ENCODE measurements at places on chromosomes 2 and 18.

GRCh38 chr18:8791171-8791651 is 85.9 kb downstream of the MTCL1 start:
- no peak for DNase-seq

DNA sequence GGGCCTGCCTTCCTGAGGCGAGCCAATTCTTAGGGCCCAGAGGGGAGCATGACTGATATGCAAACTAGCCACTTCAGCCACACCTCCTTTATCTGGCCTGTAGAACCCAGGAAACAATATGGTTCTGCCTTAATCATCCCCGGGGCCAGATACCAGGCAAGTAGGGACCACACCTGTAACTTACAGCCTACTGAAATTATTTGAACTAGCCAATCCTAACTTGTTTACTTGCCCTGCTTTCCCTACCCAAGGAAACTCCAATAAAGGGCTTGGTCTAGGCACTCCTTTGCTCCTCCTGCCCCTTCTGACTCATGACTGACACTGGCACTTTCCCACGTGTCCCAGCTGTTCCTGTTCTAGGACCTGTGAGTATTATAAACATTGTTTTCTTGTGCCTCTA is 57.6 kb downstream of the MYOM1 start:
- no peak for DNase-seq

GRCh38 chr2:30777661-30778505 is 29.4 kb downstream of the CAPN13 start:
- no peak for DNase-seq

DNA sequence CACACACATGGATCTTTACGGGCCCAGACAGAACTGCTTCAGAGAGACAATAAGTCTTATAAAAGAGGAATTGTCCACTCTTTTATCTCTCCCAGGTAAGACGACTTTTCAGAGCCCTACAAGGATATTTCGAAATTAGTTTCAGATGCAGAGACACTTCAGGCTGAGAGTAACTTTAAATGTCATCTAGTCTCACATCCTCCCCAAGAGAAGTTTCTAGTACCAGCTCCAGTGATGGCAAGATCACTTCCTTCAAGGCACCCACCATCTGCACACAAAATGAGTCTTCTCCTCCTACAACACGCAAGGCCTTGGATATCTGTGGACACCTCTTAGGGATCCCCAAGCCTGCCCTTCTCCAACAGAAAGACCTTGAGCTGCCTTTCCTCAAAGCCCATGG is 39.0 kb upstream of the KLHL29 start:
- DNase-seq = no peak

DNA sequence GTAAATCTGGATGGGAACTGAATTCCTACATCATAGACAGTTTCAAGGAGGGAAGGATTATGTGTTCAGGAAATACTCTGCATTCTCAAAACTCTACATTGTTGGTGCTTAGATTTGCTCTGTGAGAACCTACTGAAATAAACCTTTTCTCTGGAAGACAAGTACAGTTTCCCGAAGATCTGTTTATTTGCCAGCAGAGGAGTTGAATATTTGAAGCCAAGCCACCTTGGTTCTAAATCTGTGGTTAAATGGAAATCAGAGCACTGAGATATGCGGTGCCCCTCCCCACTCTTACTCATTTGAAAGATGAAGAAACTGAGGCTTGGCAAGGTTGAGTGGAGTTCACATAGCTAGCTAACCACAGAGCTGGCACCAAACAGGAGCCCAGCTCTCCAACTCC is 146.3 kb upstream of the CTAGE1 start:
- no peak for DNase-seq

- DNase-seq = peak; percentile 21
Measured at GRCh38 chr18:58263055-58263957, 219.3 kb downstream of the NEDD4L start.

GRCh38 chr2:189393440-189394111 is 47.7 kb upstream of the WDR75 start:
- DNase-seq = peak; percentile 89

DNA sequence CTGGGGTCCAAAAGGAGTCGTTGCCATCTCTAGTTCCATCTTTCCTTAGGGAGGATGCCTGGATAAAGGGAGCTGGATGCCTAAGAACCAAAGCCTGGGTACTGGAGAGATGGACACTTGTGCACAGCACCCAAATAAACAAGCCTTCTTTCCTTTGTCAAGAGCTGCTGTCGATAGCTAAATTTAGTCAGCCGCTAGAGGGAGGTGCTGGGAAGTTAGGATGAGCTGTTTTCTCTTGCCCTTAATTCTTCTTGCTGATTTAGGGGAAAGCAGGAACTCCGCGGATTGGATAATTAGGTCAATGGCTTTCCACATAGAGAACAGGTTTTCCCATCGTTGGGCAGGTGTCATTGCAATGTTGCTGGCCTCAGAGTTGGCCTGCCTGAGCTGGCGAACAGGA is 30.9 kb upstream of the SERPINB12 start:
- peak; percentile 33 for DNase-seq

DNA sequence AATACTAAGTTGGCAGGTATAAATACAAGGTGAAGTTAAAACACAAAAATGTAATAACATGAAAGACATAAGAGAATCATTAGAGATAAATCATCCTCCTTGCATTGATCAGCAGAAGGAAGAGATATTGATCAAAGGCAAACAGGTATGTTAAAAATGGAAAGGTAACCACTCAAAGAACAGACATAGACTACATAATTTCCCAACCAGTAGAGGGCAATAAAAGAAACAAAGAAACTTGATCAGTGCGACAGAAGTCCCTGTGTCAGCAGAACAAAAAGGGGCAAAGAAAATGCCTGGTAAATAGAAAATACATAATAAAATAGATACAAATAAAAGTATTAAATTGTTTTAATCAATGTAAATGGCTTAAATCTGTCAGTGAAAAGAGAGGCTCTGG is 53.6 kb downstream of the FAM228A start:
- peak; percentile 67 for DNase-seq

DNA sequence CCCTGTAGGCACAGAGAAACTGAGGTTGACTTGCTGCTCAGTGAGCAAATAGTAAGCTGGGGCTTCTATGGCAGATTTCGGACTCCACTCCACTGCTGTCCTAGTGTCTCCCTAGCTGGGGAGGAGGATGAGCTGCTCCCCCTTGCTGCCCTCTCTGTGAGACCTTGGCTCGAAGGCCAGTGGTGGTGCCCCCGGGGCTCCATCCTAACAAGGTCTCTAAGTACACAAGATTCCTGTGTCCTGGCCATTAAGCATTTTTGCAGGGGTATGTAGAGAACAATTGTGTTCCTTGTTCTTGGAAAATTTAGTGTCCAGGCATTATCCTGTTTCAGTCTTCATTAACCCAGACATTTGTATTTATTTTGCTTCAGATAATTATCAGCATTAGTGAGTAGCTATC is 21.3 kb upstream of the BCL2L11 start:
- no peak for DNase-seq

DNA sequence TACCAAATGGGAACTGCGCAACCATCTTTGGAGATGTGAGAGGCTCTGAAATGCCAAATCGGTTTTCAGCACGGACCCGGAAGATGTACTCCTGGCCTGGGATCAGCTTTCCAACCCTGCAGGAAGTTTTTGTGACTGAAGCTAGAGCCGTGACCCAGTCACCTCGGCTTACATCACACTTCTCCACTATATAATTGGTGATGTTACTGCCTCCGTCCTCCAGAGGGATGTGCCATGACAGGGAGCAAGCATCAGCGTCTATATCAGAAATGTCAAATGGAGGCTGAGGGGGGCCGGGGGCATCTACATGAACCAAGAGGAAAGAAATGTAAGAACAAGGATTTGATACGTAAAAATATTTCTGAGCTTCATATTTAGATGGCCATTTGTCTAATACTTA is 104.4 kb downstream of the PLEKHA3 start:
- DNase-seq = no peak

DNA sequence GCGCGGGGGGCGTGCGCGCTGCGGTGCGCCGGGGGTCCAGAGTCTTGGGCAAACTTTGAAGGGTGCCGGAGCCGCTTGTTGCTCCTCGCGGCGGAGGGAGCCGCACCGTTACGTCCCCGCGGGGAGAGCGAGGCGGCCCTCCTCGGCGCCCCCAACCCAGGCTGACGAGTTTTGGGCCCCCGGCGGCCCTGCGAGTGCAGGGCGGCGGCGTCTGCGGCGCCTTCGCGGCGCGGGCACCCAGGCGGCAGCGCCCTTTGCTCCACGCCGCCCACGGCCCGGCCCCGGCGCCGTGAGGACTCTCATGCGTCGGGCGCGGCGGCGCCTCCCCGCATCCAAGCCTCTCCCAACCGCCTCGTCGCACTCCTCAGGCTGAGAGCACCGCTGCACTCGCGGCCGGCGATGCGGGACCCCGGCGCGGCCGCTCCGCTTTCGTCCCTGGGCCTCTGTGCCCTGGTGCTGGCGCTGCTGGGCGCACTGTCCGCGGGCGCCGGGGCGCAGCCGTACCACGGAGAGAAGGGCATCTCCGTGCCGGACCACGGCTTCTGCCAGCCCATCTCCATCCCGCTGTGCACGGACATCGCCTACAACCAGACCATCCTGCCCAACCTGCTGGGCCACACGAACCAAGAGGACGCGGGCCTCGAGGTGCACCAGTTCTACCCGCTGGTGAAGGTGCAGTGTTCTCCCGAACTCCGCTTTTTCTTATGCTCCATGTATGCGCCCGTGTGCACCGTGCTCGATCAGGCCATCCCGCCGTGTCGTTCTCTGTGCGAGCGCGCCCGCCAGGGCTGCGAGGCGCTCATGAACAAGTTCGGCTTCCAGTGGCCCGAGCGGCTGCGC is 814 bp downstream of the FZD7 start:
- DNase-seq = no peak
